Stimulated activated CD8-positive, alpha-beta memory T cell treated with anti-CD3 and anti-CD28 coated beads, Interleukin-4, amount 100 ng/mL, for 4 hours (primary cell): ENCODE measurements at places on chromosomes 5 and 9.

- no peak for DNase-seq
Observed at GRCh38 chr5:92945605-92946097, 635.4 kb downstream of the NR2F1-AS1 start.

DNA sequence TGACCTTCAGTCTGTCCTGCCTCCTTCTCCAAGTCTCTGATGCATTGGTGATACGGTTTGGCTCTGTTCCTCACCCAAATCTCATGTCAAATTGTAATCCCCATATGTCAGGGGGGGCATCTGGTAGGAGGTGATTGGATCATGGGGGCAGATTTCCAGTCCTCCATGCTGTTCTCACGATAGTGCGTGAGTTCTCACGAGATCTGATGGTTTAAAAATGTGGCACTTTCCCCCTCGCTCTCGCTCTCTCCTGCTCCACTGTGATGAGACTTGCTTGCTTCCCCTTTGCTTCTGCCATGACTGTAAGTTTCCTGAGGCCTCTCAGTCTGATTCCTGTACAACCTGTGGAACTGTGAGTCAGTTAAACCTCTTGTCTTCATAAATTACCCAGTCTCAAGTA lies 14.7 kb upstream of the ANKRD34B start:
- DNase-seq = no peak

DNA sequence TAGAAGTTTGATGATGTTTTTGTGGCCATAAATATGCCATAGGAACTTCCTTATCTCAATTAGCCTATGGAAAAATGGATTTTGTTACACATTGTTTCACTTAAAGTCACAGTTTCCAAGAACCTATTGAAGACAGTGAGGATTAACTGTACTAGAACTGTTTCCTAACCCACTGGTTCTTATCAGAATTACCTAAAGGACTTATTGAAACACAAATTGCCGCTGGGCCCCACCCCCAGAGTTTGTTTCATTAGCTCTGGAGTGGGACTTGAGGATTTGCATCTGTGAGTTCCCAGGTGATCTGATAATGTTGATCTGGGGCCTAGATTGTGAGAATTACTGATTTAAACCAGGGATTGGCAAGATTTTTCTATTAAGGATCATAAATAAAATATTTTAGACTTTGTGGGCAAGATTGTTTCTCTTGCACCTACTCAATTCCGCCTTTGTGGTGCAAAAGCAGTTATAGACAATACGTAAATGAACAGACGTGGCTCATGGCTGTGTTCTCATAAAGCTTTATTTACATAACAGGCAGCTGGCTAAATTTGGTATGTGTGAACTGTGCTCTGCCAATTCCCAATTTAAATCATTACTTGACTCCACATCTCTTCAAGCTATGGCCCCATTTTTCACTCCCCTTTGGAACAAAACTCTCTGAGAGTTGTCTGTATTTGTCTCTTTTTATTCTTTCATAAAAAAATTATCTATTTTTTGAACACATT lies 9.3 kb downstream of the JAK2 start:
- no peak for DNase-seq

DNA sequence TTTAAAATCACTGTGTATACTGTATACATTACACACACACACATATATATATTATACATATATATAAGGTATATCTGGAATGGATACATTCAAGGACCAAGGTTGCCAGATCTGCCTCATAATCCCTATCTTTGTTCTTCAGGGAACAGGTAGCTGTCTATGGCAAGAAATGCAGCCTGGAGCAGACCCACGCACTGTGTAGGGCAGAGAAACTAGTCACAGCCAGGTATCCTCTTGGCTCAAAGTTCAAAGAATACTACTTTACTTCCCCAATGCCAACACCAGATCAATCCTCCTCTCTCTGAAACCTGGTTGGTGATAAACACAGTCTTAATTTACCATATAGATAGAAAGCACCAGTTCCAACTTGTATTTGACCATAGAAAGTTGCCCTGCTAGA lies 313.6 kb downstream of the PRELID2 start:
- DNase-seq = no peak

- DNase-seq = no peak
Observed at GRCh38 chr9:105484226-105484625, 36.4 kb downstream of the FSD1L start.

DNA sequence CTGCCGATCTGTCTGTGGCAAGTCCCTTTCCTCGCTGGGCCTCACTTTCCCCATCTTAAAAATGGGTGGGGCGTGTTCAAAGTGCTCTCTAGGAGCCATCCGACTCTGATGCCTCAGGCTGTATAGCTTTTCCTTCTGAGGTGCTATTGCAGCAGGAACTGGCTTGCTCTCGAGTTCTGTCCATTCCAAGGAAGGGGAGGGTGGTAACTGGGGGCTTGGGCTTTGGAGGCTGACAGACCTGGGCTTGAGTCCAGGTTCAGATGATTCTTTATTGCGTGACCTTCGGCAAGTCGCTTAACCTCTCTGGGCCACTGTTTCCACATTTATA lies 139.5 kb downstream of the RGS3 start:
- DNase-seq = no peak

DNA sequence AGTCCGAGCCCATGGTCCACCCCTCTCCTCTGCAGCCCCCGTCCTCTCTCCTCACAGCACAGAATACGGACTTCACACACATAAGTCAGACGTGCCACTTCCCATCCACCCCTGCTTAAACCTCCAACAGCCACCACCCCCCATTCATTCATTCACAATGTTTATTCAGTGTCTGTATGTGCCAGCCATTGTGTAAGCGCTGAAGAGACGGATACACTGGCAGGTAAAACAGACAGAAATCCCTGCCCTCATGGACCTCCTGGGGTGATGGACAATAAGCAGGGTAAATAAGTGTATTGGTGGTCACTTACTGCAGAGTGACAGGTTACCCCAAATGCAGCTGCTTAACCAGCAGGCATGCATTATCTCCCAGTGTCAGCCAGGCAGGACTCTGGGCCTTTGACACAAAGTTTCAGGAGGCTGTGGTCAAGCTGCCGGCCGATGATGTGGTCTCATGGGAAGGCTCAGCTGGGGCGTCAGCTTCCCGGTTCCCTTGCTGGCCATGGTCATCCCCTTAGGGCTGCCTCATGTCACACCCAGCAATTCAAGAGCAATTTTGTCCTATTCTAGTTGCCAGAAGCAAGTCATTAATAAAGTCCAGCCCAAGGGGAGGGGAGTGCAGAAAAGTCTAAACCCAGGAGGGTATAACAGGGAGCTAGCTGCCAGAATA lies 1.8 kb upstream of the PAXX start:
- no peak for DNase-seq

- DNase-seq = no peak
Observed at GRCh38 chr5:32753051-32753450, 41.9 kb downstream of the NPR3 start.

DNA sequence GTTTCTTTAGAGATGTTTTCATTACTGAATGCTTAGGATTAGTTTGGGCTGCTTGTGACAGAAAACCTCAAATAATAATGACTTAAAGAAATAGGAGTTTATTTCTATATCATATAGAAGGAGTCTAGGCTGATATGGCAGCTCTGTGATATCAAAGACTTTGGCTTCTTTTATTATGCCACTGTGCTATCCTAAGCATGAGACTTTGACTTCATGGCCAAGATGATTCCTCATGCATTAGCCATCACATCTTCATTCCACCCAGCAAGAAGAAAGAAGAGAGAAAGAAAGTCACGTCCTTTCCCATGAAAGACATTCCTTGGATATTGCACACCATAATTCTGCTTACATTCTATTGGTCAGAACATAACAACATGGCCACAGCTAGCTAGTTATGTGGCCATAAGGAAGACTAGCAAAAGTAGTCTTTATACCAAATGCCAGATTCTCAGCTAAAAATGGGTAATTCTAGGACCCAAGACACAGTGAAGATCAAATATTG lies 76.2 kb downstream of the DAPK1 start:
- DNase-seq = no peak

- peak; percentile 18 for DNase-seq
Observed at GRCh38 chr9:87662808-87663528, 63.0 kb upstream of the CTSL start.

DNA sequence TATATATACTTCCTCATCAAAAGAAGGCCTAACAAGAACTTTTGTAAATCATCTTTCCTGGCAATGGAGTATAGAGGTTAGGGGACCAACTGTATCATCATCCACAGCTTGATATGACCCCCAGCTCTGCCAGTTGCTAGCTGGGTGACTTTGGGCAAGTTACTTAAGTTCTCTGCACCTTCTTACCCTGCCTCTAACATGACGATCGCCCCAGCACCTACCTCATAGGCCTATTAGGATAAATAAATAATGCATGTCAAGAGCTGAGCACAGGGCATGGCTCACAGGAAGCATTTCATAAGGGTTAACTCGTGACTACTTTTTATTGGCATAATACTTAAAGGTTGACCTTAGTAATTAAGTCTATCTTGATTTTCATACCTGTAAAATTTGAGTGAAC lies 29.4 kb upstream of the FGF1 start:
- no peak for DNase-seq

- DNase-seq = no peak
Observed at GRCh38 chr9:85594316-85594715, 147.4 kb downstream of the AGTPBP1 start.

- DNase-seq = no peak
Observed at GRCh38 chr9:91374939-91375338, 13.2 kb upstream of the AUH start.

GRCh38 chr5:8840237-8840636 lies 705.6 kb downstream of the SEMA5A start:
- DNase-seq = no peak

DNA sequence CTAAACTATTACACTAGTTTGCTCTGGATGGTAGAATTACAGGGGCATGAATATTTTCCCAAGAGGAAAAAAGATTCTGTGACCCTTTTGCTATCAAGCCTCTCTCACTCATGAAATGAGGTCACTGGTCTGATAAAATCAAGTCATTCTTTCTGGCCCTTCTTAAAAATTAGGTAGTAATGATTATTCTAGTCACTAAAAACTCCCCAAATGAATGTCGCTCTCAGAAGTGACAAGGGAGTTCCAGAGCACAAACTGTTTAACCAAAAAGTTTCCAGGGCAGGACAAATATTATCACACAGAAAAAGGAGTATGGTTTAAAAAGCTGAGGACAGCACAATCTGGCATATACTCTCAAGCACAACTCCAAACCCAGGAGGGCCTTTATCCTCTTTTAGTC lies 12.5 kb downstream of the ERMP1 start:
- DNase-seq = no peak

- DNase-seq = no peak
Observed at GRCh38 chr5:38830521-38831051, 15.2 kb upstream of the OSMR start.

GRCh38 chr5:139272471-139273321 lies 20.8 kb upstream of the MATR3 start:
- no peak for DNase-seq

DNA sequence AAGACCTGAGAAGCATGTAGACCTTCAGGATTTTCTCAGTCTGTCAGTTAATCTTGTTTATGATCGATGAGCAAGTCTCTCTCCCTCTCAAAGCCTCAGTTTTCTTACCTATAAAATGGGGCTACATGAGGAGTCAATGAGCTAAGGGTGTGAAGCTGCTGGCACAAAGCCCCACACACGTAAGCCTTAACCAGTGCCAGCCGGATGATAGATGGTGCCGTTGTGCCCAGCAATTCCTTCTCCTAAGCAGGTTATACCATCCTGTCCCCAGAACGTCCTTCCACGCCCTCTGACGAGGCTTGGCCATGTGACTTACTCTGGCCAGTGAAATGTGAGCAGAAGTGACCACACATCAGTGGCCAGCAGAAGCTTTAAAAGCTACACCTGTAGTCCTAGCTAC lies 179.0 kb downstream of the C9orf50 start:
- no peak for DNase-seq

GRCh38 chr5:6220346-6221088 lies 157.8 kb downstream of the MED10 start:
- no peak for DNase-seq

DNA sequence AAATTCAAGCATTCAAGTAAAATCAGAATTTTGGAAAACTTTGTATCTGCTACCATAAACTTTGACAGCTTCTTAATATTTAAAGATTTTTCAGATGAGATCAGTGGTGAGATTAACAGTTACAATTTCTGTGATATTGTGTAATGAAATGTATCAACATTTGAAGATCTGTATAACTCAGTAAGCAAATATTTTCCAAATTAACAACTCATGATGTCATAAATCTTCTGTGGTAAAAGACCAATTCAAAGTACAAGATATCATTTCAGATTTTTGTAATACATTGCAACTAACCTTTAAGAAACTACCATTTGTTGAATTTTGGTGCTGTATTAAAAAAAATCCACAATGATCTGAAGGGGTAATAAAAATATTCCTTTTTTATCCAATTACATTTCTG lies 352.2 kb downstream of the KIAA0825 start:
- no peak for DNase-seq

DNA sequence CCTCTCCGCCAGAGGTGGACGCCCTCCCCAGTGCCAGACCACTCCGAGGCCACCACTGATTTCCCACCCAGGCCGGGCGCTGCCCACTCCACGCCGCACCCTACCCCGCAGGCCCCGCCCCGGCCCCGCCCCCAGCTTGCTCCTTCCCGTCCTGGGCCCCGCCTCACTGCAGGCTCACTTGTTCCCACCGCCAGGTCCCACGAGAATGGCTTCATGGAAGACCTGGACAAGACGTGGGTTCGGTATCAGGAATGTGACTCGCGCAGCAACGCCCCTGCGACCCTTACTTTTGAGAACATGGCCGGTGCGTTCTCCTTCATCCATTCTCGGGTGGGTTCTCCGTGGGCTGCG lies 6.5 kb downstream of the LRRC26 start:
- DNase-seq = no peak

GRCh38 chr9:127053960-127054359 lies 68.5 kb downstream of the ANGPTL2 start:
- no peak for DNase-seq

DNA sequence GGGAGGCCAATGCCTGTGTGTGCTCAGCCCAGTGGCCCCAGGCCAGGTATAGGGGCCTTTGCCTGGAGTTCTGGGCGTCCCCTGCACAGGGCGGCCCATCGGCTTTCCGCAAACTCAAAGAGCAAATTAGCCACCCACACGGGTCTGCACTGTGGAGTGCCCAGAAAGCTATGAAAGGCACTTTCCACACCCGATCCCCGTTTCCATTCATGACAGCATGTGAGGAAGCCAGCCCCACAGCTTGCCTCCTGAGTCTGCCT lies 5.2 kb downstream of the DBH start:
- DNase-seq = no peak

DNA sequence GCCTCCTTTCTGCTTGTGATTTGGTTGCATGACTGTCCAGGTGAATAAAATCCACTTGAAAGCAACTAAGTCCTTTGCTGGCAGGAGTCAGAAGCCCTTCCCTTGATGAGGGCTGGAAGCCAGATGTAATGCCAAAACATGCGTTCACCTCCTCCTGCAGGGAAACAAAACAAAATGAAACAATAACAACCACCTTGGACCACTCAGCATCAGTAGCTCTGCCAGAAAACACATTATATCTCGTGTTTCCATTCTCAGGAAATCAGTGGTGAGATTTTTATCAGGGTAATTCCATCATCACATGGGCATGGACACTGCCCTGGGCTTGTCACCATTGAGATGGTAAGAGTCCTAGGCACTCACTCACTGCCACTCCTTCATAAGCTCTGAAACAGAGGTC lies 350.3 kb upstream of the ACTBL2 start:
- DNase-seq = no peak
